ENCODE measurements at places on chromosomes 6 and 20. TPM values are rescaled to one million over a fixed set of nuclear protein-coding genes. Genes with fewer than 3 reads are reported as not detected.

DNA sequence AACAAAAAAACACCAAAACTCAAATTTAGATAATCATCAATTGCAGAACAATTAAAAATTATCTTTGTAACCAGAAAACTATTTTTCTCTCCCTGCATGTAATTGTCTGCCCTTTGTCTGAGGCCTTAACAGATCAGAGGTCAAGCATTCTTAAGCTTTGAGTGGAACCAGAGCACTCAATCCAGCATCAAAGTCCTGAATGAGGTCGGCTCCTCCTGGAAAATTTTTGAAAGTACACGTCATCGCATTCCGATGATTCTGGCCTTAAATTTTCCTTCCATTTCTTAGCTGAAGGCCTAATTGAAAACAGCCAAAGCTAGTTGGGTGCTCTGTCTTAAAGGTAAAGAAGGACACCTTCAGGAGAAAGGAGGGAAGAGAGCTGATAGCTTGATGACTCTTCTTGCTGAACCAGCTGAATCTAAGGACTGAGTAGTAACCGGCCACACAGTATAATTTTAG is 510.2 kb upstream of the SULF2 start:
- ATAC-seq, result peak; percentile 48

- no peak for ATAC-seq
These were observed 222.9 kb downstream of the EPHA7 start for GRCh38 chr6:93196406-93196970.

- ATAC-seq, result no peak
These were observed 134.2 kb downstream of the PLCB4 start for GRCh38 chr20:9203081-9203447.

CLVS2 gene
- total RNA-seq, result 11.0 TPM

- peak; percentile 18 for ATAC-seq
These were observed 607.8 kb upstream of the ARID1B start for GRCh38 chr6:156169371-156169770.

DNA sequence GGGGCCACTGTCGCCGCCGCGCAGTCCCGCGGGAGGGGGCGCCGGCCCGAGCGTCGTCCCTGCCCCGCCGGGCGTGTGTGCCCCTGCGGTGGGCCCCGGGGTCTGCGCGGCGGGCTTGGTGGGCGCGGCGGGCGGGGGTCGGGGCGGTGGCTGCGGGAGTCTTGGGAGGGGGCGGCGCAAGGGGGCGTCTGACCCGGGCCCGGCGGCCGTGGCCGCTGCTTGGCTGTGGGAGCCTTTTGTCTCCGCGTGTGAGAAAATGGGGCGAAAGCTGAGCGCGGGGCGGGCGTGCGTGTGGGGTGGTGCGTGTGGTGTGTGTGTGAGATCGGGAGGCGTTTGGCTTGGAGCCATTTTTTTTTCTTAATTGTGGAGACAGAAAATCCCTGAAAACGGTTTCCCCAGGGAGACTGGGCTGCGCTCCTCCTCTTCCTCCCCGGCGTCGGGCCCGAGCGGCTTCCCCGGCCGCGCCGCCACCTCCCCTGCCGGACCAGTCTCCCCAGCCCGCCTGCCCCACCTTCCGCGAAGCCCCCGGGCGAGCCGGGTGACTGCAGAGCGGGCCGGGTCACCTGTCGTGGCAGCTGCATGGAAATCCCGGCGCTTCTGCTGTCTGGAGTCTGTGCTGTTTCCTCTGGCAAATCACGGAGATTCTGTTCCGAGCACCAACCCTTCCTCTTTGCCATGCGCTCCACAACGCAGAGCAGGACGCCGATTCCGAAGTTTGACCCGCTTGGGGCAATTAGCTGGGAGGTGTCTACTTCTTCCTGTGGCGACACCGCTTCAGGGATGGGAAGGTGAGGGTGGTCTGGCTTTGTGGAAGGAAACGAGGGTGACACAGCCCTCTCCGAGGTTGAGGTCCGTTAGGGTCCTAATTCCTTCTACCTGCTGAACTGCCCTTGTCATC is 64.4 kb downstream of the GTF2H5 start:
- peak; percentile 64 for ATAC-seq

GRCh38 chr6:130760006-130760405 is 67.2 kb upstream of the SMLR1 start:
- ATAC-seq, result no peak

DNA sequence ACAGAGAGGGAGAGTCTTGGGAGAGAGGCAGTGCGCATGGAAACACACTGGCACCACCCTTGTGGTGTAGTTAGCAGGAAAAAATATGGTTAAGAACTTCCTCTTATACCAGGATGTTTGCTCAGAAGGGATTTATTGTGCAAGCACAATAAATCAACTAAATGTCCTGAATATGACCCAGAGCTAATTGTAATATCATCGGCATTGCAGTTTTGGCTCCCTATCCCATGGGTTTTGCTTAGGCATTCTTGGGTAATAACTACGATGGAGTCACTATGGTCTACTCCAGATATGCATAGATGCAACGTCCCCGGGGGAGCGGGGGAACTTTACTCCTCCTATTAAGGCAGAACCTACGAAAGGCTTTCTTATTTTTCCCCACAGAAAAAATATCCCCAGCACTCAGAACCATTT is 751.6 kb downstream of the EYS start:
- ATAC-seq, result no peak

SLC22A2 gene
- not detected for total RNA-seq

- no peak for ATAC-seq
These were observed 34.8 kb downstream of the PPP1R16B start for GRCh38 chr20:38840053-38840893.

GRCh38 chr20:8012724-8013123 is 6.8 kb downstream of the TMX4 start:
- ATAC-seq, result no peak

DNA sequence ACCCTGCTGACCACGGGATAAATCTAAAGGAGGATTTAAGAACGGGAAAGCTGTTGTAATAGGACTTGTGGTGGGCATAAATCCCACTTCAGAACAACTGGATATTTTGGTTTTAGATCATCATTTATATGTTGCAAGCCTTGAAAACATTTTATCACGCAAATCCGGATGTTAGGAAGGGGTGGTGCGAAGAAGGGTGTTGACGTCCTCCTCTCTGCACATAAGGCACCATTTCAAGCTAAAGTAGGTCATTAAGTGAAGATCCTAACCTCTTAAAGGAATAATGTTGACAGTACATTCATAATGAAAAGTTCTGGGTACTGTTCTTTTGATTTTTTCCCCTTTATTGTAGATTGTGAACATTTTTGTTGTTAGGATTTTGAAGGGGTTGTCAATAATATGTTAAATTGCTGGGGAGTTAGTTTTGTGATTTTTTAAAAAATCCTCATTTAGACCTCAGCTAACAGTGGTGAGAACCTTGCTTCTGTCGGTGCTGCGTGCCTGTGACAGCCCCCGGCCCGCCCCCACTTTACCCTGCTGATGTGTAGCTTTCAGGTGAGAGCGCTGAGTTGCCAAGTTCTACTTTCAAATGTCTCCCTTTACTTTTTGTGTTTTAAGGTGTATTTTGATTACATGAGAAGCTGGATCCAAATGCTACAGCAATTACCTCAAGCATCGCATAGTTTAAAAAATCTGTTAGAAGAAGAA is 88.8 kb downstream of the MAP3K4 start:
- no peak for ATAC-seq

PSMB9 gene
- not detected for total RNA-seq

DNA sequence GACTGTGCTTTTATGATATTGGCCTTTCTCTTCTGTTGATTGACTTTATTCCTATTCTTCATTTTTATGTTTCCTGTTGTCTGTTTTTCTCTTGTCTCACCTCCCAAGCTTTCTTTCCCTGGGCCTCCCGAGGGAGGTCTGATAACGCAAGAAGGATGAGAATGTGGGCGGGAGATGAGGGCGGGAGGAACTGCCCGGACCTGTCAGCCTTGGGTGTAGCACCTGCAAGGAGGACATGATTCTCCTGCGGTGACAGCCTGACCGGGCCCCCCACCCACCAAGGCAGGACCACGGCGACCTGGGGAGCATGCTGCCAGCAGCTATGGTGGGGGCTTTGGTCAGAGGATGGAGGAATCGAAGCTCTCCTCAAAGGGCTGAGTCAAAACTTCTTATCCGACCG is 86.9 kb downstream of the PLEKHG1 start:
- ATAC-seq, result no peak

- peak; percentile 79 for ATAC-seq
These were observed 399.9 kb downstream of the TAF4 start for GRCh38 chr20:61665528-61666470.

GRIK2 gene
- total RNA-seq, result 27.1 TPM

DNA sequence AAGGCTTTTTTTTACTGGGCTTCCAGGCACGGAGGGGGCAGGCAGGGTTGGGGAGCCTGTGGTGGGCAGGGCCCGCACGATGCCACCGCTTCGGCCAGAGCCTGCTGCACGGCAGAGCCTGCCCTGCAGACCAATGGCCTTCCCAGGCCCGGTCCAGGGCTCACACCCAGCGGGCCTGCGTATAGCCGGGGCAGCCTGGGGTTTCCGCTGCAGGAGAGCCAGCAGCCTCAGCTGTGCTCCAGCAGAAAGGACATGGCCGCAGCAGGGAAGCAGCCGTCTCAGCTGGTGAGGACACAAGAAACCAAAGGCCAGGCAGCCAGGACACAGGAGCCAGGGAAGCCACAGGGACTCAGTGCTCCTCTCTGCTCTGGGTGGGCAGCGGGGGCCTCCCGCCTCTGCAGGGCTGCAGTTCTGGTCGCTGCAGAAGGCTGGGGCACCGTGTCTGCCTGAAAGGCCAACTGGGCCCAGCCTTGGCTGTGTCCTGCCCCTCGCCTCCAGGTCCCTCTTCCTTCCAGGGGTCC is 90.6 kb downstream of the TTLL2 start:
- ATAC-seq, result no peak

GRCh38 chr6:45431317-45432065 is 53.8 kb upstream of the SUPT3H start:
- no peak for ATAC-seq

TCF21 gene
- total RNA-seq, result 0.13 TPM

KHDC1L gene
- 0.73 TPM for total RNA-seq

DNA sequence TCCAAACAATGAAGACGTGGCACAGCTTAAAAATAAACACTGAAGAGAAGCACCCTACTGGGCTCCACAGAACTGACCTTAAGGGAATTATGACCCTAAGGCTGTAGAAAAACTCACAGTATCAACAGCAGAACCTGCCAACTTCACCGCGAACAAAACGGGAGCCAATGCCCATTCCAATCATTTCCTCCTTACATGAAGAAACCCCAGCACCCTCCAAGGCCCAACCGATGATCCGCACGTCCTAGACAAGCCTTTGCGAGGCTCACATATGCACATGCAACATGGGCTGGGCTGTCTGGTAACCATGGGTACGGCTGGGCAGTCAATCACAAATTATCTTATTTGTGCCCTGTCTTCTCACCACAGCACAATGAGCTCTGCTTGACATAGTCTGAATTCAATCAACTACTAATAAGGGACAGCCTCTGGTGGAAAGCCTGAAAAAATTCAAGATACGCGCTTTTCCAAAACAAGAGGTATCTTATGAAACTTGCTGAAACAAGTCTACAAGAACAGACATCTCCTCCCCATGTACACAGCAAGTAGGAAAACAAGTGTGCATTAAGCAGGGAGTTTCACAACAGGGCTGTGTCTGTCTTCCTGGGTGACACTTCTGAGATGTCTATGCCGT is 1.7 kb downstream of the DIDO1 start:
- ATAC-seq, result peak; percentile 41

GRCh38 chr6:152117156-152118133 is 310.0 kb downstream of the ESR1 start:
- ATAC-seq, result peak; percentile 87

- no peak for ATAC-seq
These were observed 19.9 kb downstream of the TPD52L1 start for GRCh38 chr6:125173341-125174095.

PAK5 gene
- total RNA-seq, result 20.4 TPM

DNA sequence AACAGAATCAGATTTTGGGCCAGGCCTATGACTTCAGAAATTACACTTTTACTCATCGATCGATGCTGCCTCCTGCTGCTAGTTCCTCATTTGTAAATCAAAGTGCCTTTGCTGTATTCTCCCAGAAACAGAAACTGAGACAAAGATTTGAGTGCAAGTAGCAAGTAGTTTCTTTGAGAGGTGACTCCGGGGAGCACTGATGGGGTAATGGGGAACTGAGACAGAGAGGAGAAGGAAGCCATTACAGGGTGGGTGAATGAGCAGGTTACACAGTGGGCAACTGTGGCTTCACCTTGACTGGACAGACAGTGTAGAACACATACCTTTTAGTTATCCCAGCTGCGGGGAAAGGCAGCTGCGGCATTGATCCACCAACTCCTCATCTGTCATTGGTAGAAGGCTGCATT is 9.7 kb upstream of the CD40 start:
- no peak for ATAC-seq

DNA sequence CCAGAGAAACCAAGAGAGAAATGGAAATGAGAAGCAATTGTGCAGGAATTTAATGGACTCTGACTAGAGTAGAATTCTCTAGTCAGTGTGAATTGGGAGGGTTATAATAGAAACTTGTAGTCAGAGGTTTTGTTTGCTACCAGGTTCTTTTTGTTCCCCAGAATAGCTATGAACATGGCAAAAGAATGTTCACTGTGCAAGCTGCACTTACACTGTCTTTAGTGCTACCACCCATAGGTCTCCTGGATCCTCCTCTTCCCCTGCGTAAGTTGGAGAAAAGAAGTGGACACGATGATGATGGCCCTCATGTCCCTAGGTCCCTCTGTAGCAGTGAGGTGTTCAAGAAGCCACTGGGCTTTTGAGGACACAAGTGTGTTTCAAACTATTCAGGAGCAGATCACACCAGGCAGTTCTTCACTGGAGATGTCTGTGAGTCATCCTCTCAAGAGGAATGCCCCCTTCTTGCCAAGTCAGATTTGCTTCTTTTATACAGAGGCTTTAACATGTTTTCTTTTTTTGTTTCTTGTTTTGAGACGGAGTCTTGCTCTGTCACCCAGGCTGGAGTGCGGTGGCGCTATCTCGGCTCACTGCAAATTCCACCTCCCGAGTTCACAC is 47.6 kb upstream of the SMIM8 start:
- peak; percentile 66 for ATAC-seq

- ATAC-seq, result no peak
These were observed 22.7 kb downstream of the HIVEP1 start for GRCh38 chr6:12034837-12035236.

BNIP5 gene
- 0.85 TPM for total RNA-seq

DNA sequence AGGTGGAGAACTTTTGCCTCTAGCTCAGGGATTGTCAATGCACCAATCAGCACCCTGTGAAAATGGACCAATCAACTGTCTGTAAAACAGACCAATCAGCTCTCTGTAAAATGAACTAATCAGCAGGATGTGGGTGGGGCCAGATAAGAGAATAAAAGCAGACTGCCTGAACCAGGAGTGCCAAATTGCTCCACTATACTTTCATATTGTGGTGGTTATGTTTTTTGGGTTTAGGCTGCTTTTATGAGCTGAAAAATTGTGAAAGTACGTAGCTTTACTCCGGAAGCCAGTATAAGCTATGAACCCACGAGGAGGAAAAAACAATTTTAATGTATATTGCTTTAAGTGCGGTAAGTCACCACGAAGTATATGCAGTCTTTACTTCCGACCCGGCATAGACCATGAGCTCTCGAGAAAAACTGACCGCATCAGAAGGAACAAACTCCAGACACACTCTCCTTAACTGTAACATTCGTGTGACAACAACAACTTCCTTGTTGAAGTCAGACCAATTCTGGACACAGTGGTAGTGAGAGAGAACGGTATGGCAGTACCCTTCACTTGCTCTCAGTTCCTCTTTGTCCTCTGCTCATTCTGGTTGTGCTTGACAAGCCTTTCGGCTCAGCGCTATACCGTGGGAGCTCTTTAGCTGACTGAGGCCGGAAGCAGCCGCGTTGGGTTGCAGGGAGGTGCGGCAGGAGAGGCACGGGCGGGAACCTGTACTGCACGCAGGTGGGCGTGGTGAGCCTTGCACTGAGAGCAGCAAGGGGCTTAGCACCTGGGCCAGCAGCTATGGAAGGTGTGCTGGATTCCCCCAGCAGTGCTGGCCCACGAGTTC is 81.9 kb upstream of the E2F3 start:
- no peak for ATAC-seq

STMND1 gene
- total RNA-seq, result not detected

Data from motor neuron (in vitro differentiated cells).